Substantia nigra (tissue), 51 donors: ENCODE measurements at places on chromosomes 5 and 9.

- peak; percentile 55 for DNase-seq
Measured at GRCh38 chr5:115601701-115602590, at the start of gene TICAM2. TICAM2 (minus strand) TSS chr5:115602479; CDS start chr5:115581256, 21,223 bp downstream.

GRCh38 chr9:90953200-90953599 lies 151.6 kb downstream of the SYK start:
- DNase-seq, result no peak

DNA sequence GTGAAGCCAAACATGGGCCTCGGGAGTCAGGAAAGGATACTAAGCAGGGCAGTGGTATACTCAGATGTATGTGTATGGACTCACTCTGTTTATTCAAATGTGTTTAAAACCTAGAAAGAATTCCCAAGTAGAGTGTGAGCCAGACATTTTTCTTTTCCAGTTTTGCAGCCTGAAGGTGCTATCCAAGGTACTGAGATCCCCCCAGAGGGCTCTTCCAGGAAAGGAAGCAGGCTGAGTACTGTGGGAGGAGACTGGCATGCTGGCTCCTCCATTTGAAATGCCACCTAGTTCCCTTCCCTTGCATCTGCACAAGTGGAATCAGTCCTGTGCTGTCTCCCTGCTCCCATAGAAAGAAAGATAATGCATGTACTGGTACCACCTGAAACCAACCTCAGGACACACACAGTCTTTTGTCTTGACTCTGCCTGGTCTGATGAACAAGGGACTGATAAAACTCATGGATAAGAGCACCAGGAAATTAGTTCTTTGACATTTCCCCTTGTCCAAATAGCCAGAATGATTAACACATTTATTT lies 85.9 kb downstream of the HRH2 start:
- DNase-seq, result no peak

DNA sequence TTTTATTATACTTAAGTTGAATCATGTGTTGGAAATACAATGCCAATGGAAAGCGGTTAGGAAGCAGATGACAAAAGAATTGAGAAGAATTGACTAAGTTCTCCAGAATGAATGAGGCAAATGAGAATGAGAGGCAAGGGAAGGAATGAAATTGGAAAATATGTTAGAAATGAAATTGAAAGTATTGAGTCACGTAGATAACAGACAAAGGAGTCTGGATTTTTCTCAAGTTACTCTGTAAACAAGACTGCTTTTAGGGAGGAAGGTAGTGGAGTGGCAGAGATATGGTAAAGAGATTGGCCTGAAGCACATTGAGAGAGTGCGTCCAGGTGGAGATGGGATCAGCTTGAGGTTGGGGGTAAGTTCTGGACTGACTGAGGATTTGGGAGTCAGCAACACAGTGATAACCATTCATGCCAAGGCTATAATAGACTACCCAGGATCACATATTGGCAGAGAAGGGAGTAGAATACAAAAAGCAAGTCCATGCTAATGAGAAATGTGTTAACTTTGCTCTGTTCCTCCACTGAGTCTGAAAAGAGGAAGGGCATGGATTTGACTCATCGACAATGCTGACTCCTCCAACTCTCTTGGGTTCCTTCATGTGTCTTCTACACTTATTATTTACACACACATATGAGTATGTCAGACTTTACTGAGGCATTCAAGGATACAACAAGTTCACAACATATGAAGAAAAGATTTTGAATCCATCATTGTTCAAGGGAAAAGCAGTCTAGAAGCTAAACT lies 814.2 kb upstream of the ZNF608 start:
- DNase-seq, result no peak

DNA sequence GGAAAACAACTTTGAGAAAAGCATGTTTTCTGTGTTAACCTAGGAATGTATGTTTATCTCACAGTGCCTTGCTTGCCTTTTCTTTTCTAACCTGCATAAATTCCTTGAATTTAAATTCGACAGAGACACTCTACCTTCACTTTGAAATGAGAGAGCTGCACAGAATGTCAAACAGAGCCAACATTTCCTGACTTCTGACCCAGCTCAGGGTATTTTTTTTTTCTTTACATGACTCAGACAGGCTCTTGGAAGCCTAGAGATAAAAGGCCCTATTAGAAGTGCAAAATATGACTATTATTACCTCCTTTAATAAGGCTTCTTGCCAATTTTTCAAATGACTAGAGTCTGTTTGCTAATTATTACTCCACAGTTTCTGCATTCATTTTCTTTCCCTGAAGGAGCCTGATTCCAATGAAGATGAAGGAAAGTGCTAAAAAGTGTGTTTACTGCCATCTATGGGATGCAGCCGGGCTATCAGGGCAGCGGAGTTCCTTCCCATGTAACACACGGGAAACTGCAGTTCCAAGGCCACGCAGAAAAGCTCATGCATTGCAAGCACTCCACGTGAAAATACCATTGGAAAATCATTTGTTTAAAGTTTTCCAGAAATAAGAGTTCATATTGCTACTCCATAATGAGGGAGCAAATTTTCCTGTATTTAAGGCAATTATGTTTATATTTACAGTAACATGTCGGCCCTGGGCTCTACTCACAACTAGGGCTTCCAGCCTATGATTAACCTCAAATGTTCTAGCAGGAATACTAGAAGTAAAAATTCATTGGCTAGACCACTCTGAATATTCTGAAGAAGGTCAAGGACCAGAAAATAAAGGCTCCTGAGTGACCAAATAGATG lies 485.6 kb downstream of the ZSWIM6 start:
- peak; percentile 46 for DNase-seq

DNA sequence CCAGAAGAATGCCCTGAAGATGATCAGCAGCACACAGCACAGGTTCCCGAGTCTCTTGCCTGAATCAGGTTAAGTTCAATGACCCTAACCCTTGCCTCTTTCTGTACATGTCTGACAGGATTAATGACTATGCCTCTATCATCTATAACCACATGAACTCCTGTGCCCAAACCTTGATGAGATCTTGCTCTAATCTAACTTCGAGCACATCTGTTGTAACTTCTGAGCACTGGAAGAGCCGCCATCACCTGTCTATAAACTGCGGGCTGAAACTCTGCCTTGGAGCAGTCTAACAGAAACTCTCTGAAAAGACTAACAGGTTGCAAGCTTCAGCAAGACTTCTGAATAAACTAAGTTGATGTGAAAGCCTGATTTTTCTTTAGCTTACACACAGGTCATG lies 44.5 kb downstream of the SERINC5 start:
- no peak for DNase-seq

DNA sequence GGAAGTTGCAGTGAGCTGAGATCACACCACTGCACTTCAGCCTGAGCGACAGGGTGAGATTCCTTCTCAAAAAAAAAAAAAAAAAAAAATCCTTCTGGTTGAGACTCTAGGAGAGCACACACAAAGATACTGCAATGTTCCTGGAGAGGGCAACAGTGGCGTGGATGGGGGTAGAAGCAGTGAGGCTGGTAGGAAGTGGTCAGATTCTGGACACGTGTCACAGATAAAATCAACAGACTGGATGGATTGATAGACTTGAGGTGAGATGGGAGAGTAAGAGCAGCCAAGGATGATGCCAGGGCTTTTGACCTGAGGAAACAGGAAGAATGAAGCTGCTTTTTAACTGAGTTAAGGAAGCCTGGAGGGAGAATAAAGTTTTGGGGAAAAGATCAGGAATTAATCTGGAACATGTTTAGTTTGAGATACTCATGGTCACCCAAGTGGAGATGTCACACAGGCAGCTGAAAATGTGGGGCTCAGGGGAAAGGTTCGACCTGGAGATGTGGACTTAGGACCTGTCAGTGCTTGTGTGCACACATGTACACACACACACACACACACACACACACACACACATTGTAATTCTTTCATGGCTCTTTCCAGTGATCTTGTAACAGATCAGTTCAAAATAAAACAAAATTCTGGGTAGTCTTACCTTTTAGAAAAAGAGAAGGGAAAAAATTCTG lies 88.1 kb downstream of the FANCC start:
- no peak for DNase-seq

DNA sequence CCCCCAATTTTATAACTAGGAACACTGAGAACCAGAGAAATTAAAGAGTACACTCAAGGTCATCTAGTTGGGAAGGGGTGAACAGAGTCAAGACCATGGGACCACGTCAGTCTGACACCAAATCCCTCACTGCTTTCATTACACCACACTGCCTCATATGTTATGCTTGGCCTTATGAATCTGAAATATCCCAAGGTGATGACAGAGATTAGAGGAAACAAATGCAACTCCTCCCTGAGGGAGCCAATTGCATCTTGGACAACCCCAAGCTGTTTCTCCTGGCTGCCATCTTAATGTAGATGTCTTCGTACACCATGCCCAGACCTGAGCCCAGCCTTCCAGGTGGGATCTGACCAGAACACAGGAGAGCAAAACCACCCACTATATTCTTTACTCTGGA lies 60.6 kb upstream of the ABCA1 start:
- no peak for DNase-seq
